Left forelimb (tissue), 1 donor: ENCODE measurements at places on chromosomes 11 and 22.

GRCh38 chr11:123477205-123477907 lies 47.3 kb downstream of the GRAMD1B start:
- DNase-seq, result no peak

DNA sequence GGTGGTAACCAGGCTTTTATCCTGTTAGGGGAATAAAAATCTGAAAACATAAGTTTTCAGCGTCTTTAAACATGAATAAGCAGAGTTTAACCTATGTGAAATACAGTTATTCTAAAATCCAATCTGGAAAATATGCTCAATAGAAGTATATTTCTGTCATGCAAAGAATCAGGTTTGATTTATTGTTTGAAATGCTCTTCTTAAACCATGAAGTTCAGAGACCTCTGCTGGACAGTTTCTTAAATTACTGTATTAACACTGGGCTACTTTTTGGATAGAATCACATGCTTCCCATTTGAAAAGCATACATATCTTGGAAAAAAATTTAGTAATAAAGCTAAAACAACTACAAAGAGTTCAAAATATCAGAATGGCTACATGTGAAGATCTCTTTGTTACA lies 25.4 kb downstream of the APIP start:
- DNase-seq, result no peak

DNA sequence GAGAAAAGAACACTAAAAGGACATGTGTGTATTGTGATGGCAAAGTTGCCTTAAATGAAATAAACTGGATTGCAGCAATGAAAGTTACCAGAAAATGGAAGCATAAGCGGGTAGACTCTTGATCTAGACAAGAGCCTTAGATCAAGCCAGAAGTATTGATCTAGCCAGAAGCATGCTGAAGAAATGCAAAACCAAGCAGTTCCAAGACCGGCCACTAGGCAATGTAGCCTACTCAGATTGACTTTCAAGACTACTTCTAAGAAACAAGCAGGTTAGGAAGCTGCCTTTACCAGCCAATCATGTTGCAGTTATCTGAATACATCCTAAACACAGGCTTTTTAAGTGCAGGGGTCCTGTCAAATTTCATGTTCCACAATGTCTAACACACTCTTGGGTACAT lies 54.6 kb downstream of the KCNA4 start:
- no peak for DNase-seq

DNA sequence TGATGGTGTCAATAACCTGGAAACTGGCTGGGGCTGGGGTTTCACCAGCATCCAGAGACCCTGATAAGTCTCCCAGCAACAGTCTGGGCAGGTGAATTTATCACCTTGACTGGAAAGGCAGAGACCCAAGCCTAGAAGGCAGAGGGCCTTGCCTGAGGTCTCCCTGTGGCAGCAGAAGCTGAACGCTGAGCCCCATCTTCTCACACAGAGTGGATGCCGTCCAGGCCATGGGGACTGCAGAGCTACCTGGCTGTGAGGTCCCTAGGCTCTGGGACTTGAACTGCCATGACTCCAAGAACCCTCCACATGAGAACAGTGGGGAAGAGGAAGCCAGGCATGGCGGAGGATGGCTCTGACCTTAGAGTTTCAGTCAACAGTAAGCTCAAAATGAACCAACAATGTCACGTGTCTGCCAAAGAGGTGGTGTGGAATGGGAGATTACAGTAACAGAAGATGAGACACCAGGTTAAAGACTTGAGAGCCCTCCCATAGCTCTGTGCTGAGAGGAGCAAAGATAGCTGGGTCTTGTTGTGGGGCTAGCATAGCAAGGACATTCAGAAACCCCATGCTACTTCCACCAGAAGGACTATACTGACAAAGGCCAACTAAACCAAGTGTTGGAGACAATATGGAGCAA lies 79.1 kb upstream of the LINC01488 start:
- DNase-seq, result no peak

DNA sequence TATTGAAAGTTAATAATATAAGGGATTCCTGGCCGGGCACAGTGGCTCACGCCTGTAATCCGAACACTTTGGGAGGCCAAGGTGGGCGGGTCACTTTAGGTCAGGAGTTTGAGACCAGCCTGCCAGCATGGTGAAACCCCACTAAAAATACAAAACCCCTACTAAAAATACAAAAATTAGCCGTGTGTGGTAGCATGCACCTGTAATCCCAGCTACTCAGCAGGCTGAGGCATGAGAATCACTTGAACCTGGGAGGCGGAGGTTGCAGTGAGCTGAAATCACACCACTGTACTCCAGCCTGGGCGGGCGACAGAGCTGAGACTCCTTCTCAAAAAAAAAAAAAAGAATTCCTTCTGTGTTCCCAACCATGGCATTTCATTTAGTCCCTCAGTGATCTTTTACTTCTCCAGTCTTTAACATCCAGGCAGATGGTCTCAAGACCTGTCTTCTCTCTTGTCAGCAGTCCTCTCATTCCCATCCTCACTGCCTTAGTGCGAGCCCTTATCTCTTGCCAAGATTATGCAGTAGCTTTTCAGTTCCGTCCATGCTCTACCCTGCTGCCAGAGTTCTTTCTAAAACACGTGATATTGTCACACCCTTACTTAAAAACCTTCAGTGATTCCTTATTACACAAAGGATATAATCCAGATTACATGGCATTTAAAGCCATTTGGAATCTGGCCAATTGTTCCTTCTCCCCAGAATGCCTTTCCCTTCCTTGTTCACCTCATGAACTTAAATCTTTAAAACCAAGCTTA lies 17.9 kb downstream of the RTN3 start:
- DNase-seq, result no peak

DNA sequence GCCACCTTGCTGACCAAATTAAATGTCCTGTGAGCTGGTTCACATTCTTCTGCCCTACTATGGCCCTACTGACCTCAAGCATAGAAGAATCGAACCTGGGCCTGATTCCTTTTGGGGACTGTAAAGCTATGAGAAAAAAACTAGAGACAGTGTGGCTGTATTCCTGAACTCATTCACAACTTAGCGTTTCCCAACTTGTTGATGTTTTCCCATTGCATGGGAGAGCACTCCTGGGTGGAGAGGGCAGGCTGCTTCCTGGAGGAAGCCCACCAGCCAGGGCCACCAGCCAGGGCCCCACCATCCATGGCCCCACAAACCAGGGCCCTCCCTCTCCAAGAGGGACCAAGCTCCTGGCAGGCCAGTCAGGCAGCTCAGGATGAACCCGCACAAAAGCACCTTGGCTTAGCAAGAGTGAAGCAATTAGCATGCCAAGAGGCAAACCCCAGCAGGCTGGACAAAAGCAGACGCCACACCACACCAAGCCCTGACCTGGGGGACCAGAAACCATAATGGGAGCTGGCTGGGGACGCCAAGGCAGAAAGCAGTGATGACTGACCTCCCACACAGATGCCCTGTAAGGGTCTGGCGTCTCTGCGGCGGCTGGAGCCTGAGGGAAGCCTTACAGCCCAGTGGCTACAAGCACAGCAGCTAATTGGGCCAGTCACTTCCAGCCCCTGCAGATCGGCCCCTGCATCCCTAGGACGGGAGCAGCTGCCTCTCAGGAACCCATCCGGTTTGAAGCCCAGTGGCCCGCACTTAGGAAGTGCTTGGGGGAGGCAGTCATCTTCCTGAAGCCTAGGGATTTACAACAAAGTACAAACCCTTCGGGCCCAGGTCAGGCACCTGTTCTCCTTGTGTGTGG lies 2.1 kb downstream of the CERK start:
- no peak for DNase-seq

- DNase-seq, result no peak
These were observed 210.5 kb downstream of the MN1 start for GRCh38 chr22:27591060-27591459.

DNA sequence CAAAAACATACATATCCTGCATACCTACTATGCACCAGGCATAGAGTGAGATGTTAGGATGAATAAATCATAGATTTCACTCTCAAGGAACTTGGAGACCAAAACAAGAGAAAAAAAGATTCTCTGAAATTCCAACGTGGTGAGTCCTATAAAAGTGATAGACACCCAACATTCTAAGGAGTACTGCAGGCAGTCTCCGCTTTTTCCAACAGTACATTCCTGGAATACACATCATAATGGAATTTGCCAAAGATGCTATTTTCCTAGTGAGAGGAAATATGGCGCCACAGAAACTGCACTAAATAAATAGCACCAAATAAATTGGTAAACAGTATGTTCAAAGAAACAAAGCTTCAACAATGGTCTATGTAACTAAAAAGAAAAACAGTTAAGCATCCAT lies 6.0 kb downstream of the TMEM123 start:
- no peak for DNase-seq

- no peak for DNase-seq
These were observed 133.0 kb downstream of the SNX19 start for GRCh38 chr11:130783323-130783722.

- DNase-seq, result no peak
These were observed 35.0 kb downstream of the MAFF start for GRCh38 chr22:38236786-38237185.

GRCh38 chr11:89175796-89176195 lies 1.9 kb upstream of the TYR start:
- no peak for DNase-seq

GRCh38 chr11:134062265-134063123 lies 6.4 kb upstream of the JAM3 start:
- no peak for DNase-seq

DNA sequence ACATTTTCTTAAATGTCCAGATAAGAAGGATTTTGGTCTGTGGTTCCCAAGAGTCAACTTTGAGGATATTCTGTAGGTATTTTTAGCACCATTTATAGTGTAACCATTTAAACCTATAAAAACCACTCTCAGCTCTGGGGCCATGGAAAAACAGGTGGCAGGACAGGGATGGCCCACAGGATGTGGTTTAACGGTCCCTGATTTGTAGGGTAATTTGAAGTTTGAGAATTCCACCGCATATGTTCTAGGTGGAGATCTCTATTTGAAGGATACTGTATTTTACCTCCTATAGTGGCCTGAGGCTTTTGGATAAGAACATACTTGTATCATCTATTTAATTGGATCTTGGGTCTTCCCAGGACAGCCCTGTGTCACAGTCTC lies 62.4 kb upstream of the IGLL5 start:
- no peak for DNase-seq

DNA sequence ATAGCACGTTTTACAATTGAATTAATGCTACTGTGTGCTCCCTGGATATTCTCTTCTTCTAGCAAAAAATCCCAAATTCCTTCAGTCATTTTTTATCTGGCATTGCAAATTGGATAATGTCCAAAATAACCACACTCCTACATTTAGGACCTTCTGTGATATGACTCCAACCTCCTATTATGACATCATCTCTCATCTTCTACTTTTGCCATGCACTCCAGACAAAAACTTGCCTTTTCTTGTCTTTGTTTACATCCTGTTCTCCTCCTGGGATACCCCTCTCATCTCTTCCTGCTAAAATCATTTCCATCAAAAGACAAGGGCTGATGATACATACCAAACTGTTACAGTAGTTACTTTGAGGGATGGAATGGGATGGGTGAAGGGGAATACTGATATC lies 20.6 kb upstream of the TMEM218 start:
- DNase-seq, result no peak

- no peak for DNase-seq
These were observed 90.3 kb downstream of the BLID start for GRCh38 chr11:122025757-122026156.

GRCh38 chr11:117505285-117505970 lies 177.8 kb downstream of the CEP164 start:
- no peak for DNase-seq

DNA sequence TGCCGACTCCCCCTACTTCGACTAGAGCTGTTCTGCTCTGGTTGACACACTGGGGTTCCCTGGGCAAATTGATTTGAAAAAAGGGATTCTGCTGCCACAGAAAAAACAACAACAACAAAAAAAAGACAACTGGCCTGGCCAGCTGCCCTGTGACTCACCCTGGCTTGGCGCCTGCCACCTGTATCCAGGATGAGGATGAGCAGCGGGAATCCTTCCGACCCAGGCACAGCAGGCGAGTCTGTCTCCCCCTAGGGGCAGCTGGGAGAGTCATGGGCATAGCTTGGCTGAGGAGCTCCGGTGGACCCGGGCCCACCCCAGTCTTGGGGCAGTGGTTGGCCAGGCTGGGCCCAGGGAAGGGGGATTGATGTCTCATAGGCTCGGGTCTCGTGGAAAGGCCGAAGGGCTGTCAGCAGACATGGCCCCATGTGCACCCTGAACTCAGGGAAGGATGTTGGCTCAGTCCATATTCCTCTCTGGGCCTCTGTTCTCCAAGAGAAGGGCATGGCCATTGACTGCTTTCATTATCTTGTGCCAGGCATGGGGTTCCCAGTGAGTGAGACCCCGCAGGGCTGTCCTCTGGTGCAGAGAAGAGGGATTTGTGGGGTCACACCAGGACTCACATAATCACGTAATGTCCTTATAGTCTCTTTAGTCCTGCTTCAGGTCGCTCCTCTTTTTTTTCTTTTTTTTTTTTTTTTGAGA lies 10.4 kb upstream of the SUN2 start:
- DNase-seq, result no peak
